ENCODE measurements at places on chromosomes 7 and 10.

DNA sequence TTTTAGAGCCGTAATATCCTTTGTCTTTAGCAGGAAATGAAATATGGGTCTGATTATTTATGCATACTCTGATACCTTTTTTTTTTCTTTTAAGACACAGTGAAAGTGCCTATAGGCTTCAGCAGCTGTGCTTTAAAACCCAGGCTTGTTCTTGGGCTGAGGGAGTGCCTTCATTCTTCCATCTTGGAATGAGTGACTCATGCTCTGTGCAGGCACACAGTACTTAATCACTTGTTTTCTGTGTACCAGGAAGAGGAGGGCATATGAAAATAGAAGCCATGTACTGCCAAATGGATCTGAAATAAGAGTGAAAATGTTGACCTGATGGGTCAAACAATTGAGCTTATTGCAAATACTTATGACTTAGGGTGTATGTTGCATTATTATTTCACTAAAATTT is 12.0 kb downstream of the INPP5F start:
- no peak for DNase-seq

DNA sequence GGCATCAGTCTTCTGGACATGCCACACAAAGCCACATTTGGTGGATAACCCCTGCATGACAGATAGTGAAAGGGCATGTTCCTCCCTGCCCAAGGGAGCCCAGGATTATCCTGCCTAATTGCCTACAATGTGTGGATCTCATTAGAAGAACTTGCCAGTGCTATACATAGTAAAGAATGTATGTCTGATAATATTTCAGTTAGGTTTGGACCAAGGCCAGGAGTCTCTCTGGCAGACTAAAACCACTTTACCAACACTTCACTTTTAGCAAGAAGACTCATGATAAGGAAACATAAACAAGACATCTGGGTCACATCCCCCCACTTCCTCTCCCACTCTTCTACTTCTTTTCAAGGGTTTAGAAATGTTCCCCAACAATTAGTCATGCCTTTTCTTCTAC is 196.7 kb downstream of the MTERF1 start:
- DNase-seq = no peak

DNA sequence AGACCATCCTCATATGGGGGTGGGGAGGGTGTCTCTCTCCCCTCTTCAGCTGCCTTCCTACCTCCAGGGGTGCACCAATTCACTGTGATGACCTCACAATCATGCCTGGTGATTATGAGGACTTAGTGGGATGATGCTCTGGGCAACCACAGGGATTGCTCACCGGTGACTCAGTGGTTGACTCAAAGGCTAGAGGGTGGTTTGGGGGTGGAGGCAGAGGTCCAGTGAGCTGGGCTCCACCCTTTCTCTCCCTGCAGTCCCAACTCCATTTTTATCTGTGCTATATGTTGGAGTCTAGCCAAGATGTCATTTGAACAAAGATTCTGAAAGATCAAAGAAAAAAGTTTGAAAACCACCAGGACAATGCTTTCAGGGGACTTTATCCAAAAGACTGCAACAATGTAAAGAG is 286.9 kb downstream of the KCNMA1 start:
- peak; percentile 19 for DNase-seq

- DNase-seq = no peak
Observed at GRCh38 chr7:132138817-132139216, 437.5 kb downstream of the PLXNA4 start.

DNA sequence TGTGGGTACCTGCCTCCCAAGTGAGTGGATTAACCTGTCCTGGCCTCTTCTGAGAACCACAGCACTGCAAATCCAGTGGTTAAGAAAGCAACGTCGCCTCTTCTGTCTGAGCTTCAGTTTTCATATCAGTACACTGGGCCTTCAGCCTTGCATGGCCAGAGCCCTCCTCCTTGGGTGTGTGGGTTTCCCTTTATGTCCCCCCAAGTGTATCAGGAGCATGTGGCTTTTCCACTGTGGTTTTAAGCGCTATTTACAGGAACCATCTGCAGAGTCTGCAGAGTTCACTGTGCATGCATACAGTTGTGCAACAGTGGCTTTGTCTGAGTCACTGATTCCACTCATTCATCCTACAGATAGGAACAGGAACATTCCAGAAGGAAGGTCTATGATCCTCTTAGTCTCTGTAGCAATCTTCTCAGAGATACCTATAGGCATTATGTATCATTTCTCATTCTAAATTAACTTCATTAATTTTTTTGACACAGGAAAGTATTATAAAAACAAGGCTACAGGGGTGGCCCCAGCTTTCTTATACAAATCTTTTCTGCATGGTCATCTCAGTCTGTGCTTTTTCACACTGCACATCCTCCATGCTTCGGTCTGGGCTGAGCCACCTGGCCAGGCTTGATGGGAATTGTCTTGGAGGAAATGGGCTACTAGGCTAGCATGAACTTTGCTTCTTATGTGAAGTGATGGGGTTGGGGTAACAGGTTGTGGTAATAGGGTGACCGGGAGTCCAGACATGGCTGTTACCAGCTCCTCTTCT is 17.1 kb downstream of the MBL2 start:
- DNase-seq = no peak

DNA sequence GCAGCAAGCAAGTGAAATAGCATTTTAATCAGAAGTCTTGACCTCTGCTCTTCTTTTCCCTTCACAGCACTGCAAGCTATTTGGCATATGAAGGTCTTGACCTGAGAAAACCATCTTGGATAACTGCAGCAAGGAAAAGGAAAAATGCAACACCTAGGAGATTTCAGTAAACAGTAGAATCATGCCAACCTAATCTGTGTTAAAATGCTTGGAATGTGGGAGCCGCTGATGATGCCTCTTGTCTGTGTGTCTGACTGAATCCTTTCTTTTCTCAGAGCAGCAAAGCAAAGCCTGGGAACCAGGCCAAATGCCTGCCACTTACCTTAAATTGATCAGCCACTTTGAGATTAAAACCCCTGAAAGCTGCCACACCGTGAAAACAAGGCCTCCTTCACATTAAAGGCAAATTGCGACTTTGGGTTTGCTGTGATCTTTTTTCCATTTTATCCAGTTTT is 80.4 kb upstream of the CDK6 start:
- no peak for DNase-seq

DNA sequence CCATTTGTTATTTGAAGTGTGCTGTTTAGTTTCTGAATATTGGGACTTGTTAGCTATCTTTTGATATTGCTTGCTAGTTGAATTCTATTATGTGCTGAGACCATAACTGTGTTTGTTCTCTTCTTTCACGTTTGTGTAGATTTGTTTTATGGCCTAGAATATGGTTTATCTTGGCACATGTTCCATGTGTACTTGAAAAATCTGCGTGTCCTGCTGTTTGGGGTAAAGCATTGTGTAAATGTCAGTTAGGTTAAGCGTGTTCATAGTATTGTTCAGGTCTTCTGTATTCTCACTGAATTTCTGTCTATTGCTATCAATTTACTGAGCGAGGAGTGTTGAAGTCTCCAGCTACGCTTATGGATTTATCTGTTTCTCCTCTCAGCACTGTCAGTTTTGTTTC is 19.4 kb downstream of the MMP21 start:
- no peak for DNase-seq

All from activated CD4-positive, alpha-beta T cell treated with anti-CD3 and anti-CD28 coated beads, Interleukin-2, Interleukin-6, amounts not matched to agents 100 ng/mL and 50 ng/mL, durations not matched to agents 16 hours and 8 hours (primary cell).